ENCODE measurements at places on chromosomes 3 and 15.

GRCh38 chr3:149305376-149305775, 28.1 kb downstream of the TM4SF18 start:
- no peak for DNase-seq

DNA sequence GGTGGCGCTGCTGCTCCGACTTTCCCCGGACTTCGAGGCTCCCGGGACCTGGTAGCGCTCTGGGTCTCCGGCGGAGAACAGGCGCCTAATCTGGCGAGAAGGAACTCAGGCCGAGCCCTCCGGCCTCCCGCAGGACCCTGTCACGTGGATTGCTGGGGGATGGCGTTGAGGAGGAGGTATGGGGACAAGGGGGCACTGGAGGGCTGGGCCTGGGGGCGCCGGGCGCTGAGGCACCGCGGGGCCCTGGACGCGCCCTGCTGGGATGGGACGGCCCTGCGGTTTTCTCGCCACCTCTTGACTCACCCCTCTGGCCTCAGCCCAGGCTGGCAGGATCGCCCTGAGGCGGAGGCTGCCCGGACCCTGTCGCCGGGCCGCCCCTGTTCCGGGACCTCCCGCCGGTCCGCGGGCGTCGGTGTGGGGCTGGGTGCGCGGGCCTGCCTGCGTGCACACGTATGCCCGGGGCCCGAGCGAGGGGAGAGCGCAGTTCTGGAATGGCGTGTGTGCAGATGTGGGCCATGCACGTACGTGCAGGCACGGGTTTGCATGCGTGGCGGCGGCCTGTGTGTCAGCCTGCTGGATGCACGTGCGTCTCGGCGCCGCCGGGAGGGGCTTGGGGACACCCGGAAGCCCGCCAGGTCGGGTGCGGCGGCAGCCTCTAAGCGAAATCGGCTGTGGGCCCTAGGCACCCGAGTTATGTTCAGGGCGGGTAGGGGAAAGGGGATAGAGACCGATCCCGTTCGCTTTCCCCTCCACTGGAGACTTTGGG, 752 bp downstream of the C15orf39 start:
- peak; percentile 81 for DNase-seq

DNA sequence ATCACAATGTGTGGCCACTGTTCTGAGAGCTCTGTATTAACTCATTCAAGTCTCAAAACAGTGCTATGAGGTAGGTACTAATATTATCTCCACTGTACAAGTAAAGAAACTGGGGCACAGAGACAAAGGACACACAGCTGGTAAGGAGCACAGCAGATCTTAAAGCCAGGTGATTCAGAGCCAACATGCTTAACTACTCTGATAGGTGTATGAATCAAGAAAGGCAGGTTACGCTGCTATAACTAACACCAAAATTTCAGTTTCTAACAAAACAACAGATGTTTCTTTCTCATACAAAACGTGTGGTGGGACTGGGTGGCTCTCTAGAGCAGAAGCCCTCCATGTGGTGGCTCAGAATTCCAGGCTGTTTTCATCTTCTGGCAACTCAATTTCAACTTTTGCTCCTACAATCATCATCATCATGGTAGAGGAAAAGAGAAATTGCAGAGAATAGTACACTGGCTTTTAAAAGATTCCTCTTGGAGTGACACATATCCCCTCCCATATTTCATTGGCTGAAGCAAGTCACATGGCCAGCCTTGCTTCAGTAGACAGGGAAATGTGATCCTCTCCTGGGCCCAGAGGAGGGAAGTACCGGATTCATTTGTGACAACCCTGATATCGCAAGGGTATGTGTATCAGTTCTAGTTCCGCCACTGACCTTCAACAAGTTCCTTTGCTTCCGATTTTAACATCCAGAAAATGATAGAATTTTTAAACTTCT, 126.2 kb upstream of the PTX3 start:
- DNase-seq = no peak

DNA sequence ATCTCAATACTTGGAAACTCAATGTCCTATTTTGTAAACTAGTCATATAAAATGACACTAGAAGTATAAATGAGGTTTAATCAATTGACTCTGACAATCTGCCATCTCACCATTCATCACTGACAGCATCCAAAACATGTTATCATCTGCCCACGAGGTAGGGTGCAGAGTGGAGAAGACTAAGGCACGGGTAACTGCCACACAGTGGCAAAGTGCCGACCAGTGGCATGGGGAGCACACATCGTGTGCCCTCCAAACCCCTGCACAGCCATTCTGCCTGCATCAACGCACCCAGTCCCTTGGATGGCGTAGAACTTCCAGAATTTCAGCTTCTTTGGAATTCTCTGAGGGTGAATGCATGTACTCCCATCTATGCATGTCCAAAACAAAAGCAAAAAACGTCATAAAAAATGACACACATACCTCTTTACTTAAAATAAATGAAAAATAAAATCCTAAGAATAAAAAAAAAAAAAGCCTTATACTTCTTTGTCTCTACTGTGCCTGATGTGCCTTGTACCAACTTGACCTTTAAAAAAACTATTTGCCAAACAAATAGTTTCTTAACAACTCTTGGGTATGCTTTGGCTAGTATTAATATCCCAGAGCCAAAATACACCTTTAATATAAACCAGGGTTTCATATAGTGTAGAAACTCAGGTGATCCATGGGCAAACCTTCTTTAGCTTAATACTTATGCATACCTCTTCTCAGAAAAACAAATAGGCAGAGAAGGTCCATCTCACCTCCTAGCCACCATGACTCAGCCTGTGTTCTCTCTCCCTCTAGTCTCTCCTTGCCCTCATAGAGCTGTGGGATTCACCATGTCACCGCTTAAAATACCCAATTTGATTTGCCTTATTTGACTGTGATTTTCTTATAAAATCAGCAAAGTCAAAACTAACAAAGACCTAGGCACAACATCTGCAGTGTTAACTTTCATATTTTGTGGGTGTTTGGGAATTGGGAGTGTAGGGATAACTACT, 12.7 kb downstream of the CPOX start:
- no peak for DNase-seq

DNA sequence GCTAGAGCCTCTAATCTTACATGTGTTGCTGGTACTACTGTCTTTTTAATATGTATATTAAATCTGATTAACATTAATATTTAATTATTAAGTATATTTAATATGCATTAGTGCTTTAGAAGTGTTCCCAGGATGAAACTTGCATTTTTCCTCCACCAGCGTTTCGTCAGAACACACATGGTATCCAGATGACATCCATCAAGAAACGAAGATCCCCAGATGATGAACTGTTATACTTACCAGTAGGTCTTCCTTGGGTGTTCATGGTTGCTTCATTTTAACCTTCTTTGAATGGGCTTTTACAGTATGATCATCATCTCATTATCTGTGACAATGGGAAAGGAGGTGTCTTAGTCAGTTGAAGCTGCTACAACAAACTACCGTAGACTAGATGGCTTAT, 238.0 kb downstream of the TP63 start:
- no peak for DNase-seq

DNA sequence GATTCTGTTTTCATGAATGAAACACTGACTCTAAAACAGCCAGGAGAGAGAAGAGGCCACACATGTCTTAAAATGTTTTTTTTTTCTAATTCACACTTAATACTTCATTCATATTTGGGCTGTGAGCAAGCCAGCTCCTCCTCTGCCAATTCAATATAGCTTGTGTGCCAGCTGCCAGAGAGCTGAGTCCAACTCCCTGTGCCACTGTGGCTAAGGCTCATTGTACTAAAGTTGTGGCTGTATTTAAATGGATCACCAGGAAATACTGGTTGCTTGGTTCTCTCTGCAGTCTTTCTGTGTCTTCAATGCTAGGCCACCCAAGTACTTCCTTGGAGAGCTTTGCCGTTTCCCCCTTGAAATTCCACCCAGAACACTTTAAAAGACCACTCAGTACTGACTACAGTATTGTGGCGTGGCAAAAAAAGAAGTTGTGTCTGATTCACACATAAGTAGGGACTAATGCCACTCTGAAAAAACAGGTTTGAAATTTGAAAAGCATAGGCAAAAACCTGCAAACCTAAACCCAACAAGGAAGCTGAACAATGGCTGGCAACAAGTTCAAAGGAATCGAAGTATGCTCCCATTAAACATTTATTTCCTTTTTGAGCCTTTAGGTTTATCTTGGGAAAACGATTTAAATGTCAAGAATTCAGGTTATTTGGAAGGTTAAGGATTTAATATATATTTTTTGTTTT, 524.7 kb downstream of the DIPK2A start:
- DNase-seq = no peak

- DNase-seq = no peak
These were observed 71.4 kb upstream of the WDR72 start for GRCh38 chr15:53830707-53831386.

DNA sequence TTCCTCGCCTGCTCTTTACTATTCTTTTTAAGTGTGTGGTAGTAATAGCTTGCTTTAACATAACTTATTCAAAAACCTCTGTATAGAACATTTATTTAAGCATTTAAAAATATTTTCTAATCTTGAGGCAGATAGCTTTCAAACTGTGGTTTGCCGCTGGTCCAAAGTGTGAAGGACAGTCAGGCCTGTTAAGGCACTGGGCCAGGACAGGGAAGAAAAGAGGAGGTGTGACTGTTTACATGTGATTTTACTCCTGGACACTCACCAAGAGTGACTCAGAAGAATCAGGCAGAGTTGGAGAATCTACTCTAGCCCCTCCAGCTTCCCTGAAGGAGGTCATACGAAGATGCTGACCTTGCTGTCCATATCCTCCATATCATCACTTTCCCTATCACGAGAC, 44.7 kb downstream of the CEP152 start:
- DNase-seq = no peak

DNA sequence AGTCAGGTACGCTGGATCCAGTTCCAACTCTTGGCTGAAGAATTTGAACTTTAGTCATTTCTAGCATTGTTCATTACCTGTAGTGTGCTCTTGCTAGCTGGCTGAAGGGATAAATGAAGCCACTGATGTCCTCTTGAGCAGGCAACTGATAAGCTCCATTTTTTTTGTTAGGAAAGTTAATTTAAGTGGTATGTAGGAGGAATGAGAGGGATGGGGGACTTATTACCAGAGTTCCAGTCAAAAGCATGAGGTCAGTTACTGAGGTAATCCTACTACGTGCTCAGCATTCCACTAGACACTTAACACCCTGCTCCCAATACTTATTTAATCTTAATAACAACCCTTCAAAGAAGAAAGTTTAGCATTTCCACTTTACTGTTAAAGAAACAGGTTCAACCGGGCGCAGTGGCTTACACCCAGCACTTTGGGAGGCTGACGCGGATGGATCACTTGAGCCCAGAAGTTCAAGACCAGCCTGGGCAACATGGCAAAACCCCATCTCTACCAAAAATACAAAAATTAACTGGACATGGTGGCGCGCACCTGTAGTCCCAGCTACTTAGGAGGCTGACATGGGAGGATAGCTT, 2.0 kb upstream of the RASA2 start:
- DNase-seq = no peak

- peak; percentile 54 for DNase-seq
These were observed 303.1 kb downstream of the RPLP1 start for GRCh38 chr15:69755551-69756310.

GRCh38 chr3:29919571-29919970, 638.7 kb downstream of the RBMS3 start:
- no peak for DNase-seq

DNA sequence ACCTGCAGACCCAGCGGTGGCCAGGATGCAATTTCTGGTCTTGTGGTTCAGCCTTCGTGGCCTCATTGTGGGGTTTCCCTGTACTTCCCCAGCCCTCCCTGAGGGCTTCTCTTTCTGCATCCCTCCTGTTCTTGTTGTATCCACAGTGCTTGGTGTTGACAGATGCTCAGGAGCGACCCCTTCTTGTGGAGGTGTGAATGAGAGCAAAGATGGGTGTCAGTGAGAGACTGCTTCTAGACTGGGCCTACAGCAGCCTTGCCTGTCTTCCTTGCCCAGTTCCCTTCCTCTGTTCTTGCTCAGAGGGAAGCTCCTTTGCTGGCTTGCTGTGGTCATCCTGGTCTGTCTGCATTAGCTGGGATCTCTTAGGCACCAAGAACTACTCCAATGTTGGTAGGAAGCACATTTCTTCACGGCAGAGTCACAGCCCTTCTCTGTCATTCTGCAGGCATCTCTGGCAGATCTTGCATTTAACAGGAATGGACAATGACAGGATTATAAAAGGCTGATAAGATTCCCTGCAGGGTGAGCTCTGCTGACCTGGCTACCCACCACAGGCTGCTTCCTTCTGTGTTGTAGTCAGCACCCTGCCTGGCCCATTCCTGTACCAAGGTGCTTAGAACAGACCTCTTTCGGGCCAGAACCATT, 317.8 kb upstream of the C2CD4B start:
- no peak for DNase-seq

- no peak for DNase-seq
These were observed 16.3 kb downstream of the ARL8B start for GRCh38 chr3:5138214-5138981.
